Activated T-cell treated with anti-CD3 and anti-CD28 coated beads, Interleukin-2, amount 50 U/mL, for 48 hours (primary cell): ENCODE measurements at places on chromosomes 7 and 10.

DNA sequence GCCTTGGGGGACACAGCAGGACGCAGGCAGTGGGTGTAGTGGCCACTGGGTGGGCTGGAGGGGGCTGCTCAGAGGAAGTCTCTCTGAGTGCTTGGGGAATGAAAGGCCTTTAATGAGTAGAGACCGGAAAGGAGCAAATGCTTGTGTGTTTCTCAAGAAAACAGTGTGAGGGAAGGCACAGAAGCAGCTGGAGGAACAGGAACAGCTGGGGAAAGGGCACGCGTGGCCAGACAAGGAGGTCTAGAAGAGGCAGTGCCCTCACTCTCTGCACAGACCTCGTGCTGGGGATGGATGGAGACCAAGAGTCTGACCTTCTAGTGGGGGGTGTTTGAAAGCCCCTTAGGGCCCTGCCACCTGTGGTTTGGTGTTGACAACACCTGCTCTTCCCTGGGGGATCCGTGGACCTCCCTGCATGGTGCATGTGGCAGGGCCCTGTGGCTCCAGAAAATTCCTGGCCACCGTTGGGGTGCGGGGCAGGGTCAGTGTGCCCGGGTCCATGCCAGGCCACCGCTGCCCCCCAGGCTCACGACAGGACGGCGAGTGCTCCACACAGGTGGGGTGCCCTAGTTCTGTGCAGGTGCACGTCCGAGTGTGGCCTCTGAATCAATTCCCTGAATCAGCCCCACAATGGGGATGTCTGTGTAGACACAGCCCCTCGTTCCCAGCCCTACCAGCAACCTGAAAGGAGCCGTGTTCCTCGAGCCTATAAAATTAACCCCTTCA is 25.9 kb upstream of the FAM20C start:
- no peak for DNase-seq

GRCh38 chr10:59018977-59019376 is 157.5 kb upstream of the PHYHIPL start:
- no peak for DNase-seq

DNA sequence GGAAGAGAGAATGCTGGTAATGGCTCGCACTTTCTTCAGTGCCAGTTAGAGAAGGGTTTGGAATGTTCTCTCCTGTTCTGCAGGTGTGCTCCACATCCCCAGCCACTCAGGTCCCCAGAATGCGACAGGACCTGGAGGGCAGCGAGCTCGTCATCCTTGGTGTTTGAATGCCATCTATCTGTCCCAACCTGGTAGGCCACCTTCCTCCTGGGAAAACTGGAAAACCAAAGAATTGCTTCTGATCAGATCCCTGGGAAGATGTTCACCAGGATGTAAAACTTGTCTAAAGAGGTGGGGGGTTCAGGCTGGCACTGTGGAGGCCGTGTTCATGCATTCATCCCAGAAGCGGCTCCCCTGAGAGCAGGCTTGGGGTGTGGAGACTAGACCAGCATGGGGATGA is 379.5 kb downstream of the GLRX3 start:
- no peak for DNase-seq

GRCh38 chr7:96508371-96508770 is 186.5 kb upstream of the SLC25A13 start:
- no peak for DNase-seq
